ENCODE measurements at places on chromosomes 5 and 9.

DNA sequence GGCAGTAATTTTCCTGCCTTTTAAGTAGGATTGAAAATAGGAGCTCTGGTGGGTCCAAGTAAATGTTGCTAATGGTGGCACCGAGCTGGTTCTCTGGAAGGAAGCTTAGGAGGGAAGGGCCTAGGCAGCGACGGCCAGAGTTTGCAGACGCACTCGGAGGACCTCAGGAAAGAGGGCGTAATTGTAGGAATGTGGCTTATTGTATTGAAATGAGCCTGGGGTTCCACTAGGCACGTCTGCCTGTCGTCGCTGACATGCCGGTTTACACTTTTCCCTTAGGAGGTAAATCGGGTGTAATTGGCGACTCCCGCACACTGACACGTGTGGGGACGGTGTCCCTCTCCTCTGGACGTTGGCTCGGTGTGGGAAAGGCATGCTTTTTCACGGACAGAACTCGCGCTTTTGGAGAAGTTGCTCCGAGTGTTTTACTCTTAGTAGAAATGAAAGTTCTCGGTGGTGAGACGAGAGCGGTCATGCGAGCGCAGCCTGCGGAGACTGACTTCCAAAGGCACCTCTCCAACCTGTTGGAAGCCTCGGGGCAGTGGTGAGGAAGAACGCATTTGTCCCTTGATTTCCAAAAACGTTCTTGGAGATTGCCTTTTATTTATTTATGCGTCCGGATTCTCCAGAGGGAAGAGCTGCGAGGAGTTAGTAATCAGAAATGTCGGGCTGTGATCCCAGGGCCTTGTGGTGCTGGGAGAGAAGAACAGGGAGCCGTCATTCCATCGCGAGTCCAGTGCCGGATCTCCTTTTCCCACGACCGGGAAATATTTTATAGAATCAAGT lies 1.3 kb downstream of the NR4A3 start:
- DNase-seq: no peak

DNA sequence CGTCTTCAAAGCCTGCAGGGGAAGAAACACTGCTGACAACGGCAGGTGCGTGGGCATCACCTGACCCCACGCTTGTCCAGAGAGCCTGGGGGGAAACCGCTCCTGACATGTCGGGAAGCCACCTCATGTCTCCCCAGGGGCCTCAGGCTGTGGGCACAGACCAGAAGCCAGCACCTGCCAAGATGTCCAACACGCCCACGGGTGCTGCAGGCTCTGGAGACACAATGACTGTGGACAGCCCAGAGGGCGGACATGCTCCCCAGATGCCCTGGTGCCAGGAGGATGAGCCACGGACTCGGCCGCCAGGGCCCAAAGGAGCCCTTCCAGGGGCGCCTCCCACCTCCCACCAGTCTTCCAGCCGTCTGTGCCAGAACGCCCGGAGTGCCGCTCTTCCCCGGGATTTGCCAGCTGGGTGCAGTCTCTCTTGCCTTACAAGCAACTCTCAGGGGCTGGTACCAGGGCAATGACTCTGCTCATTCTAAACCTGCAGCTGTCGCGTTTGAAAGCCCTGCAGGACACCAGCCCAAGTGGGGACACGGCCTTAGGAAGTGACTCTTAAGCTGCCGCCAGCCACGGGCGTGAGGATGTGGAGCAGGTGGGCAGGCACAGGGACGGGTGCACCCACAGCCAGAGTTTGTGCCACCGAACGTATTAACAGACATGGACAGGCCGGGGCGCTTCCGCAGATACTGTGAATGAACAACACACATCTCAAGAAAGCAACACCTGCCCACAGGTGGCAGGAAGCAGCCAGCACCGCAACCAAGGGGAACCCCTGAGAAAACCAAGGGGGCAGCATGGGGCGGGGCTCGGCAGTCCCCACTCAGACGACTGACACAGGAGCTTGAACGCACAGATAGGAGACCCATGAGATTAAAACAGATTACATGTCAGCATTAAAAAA lies 6.8 kb upstream of the LHX3 start:
- no peak for DNase-seq

GRCh38 chr9:5617749-5618148 lies 11.2 kb upstream of the RIC1 start:
- no peak for DNase-seq

DNA sequence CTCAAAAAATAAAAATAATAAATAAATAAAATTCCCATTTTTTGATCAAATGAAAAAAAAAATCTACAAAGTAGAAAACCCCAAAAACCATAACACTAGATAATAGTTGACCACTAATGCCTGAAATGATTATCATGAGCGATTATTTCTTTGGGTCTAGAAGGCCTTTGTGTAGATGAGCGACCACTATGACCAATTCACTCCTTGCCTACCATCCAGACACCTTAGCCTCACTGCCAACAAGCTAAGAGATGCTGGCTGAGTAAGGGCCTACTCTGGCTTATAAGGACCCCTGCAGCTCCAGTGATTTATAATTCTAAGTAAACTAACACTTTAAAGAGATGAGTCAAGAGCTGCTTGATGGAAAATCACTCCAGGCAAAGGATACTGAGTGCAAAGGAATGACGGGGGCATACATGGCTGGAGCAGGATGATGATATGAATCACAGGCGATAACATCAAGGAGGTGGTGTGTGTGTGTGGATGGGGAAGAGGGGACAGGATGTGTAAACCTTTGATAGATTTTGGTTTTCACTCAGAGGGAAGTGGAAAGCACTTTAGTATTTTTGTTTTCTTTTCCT lies 4.8 kb upstream of the F2RL1 start:
- DNase-seq: no peak

- no peak for DNase-seq
Observed at GRCh38 chr5:95843733-95844223, 21.3 kb upstream of the GLRX start.

DNA sequence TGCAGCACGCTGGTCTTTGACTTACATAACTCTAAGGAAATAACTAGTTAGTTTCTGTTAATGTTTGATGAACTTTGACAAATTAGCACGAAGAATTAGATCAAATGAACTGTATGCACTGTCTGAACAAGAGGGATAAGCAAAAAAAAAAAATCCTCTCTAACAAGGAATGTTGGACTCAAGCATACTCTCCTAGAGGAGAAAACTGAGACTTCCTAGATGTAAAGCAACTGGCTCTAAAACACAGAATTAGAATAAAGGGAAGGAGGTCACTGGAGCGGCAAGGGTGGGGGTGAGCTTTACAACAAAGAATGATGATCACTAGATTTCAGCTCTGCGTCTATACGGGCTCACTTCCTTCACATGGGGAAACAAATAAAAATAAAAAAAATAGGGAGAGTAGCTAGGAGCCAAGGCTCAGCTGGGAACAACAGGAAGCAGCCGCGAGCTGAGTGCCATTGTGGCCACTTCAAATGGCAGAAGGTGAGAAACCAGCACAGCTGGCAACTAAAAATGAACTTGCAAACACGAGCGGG lies 48.7 kb upstream of the CEMIP2 start:
- no peak for DNase-seq

DNA sequence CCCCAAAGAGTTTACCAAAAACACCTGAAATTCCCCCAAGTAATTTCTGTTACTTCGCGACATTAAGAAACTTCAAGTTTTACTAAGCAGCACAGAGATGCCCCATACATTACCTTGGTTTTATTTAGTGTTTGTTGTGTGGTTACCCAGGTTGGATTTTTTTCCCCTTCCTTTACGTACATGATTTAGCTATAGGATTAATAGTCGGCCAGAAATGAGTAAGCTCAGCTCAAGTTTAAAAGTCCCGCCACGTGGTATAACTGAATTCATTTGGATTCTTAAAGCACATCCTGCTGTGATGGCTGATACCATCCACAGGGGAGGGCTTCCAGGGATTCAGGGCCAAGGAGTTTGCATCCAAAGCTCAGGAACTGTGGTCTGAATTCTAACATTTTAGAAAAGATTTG lies 75.9 kb downstream of the DAP start:
- DNase-seq: no peak

DNA sequence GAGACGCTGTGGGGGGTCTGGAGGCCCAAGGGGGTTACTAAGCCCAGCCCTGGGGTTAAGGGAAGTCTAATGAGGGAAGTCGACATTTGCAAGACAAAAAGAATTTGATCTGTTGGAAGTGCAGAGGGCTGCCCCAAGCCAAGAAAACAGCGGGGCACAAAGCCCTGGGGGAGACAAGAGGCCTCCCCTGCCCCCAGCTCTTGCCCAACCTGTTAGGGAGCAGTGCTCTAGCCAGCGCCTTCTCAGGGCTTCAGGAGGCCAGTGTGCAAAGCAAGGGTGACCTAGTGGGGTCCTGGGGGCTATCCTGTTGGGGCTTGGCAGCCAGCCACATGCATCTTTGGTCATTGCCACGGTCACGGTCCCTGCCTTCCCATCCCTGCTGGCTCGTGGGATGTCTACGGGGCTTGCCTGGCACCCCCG lies 25.2 kb downstream of the GFI1B start:
- no peak for DNase-seq

- DNase-seq: no peak
Observed at GRCh38 chr9:107334103-107334776, 51.2 kb downstream of the RAD23B start.

DNA sequence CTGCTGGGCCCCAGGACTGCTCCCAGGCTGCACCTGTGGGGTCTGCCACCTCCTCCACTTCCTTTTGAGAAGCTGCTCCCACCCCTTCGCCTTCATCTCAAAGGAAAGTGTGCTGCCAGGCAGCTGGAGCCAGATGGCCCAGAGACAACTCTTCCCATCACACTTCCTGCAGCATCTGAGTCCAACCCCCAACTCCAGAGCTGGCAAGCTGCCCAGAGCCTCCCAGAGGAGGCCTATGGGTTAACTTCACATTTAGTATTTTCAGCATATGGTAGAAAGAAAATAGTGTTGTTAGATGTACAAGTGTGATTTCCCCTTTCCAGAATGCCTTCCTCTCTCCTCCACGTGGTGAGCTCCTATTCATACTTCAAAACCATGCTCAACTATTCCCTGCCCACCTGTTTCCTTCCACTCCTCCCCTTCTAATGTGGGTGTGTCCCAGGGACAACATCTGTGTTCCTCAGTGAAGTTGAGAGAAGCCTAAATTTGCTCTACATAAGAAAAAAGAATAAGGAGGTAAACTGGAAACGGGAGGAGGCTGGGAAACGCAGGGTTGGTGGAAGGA lies 38.6 kb upstream of the KCNMB1 start:
- no peak for DNase-seq

DNA sequence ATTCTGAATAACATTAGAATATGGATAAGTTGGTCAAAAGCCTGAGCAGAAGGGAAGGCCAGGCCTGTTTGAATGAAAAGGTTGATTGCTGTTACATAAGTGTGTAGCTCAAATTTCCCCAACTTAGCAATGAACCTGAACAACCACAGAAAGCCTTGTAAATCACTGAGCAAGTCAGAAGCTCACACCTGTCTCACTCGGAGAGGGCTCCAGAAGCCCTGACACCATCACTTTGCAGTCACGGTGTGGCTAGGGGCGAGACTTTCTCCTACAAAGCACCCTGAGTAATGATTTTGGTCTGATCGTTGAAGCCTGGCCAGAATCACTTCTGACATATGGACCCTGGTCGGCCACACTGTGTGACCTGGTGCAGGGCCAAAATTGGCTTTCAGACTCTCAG lies 62.0 kb downstream of the MTX3 start:
- DNase-seq: no peak

DNA sequence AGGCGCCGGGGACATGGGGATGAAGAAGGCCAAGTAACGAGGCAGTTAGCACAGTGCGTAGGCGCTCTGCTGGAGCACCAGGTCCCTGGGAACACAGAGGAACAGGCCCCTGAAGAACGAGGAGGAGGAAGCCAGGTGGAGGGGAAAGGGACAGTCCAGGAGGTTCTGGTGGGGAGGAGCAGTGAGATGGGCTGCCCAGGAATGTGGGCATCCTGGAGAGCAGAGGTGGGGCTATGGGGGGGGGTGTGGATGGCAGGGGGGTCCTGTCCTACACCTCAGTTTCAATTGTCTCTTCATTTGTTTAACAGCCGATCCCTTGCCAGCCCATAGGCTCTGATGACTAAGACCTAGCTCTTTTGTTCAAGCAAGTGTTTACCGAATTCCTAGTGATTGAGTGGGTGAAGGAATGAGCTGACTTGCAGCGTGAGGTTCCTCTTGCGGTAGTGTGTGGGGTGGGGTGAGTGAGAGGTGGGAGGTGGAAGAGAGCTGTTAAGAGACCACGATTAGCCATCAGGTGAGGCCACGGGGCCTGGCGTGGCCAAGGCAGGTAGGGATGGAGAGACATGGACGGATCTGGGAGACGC lies 8.4 kb upstream of the PHYHD1 start:
- DNase-seq: no peak

GRCh38 chr5:105587963-105588662 lies 2025.5 kb upstream of the NUDT12 start:
- DNase-seq: no peak

DNA sequence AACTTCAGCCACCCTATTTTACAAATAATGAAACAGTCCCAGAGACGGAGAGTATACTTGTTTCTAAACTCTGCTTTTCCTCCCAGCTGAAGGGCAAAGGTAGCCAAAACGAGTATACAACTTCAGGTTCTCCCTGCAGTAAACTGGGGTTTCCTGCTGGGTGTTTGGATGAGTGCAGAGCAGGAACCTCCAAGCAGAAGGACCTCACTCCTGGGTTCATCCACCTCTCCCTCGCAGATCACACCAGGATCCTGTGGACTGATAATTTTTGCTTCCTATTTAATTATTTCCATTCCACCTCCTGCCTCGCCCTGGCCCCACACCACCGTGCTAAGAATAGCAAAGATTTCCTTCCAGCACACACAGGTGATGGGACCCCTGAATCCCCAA lies 2.0 kb upstream of the FOXB2 start:
- DNase-seq: no peak

DNA sequence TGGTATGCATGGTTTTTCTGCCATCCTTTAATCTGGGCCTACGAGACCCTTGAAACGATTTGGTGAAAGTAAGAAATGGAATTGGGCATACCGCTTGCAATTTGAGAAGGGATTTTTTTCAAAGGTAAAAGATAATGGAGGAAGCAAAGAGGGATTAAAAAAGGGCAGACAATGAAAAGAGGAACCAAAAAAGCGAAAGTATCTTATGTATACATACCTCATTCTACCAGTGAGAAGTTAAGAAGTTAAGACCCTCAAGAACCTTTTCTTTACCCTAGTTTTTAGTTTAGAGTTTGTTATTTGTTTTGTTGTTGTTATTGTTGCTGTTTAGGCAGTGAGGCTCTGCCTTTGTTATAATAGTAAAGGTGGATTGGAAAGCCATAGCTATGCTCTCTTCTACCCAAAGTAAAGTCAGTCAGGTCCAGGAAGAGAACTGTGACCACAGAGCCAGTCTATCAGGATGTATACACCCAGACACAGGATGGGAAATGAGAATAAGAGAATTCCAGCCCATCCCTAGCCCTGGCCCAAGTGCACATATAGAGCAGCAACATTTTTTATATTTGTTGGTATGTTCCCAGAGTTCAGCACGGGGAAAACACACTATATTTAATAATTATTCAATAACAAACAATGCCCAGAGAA lies 166.6 kb downstream of the RFX3 start:
- no peak for DNase-seq

Measured in NCI-H1930 (cell line).